NCI-H2081 treated with DMSO at 0.1 percent for 48 hours (cell line): ENCODE measurements at places on chromosomes 3 and 15.

DNA sequence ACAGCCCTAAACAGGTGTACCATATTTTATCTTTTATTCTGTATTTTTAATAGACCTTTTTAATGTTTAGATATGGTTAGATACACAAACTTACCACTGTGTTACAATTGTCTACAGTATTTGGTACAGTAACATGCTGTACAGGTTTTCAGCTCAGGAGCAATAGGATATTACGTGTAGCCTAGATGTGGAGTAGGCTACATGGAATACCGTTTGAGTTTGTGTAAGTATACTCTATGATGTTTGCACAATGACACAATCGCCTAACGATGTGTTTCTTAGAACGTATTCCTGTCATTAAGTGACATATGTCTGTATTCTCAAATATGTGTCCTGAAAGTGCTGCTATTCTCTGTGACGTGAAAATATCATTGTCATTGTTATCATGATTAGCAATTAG, 62.6 kb downstream of the MFSD1 start:
- DNase-seq = no peak

- DNase-seq = no peak
Observed at GRCh38 chr15:75203017-75203907, 1.6 kb downstream of the C15orf39 start.

DNA sequence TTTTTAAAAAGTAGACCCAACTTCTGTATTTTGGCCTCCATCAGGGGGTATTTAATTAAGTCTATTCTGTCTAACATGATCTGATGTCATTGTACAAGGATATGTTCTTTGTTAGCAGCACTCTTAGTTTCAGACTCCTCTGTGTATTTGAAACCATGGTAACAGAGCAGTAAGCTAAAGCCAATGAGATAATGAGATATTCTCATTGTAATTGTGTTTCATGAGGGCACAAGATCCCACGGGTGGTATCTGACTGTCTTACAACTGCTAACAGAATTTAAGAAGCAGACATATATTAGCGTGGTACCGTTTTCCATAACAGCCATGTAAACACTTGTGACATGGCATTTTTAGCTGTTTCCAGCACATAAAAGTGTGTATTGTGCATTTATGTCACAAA, 251.2 kb upstream of the VEPH1 start:
- DNase-seq = no peak

DNA sequence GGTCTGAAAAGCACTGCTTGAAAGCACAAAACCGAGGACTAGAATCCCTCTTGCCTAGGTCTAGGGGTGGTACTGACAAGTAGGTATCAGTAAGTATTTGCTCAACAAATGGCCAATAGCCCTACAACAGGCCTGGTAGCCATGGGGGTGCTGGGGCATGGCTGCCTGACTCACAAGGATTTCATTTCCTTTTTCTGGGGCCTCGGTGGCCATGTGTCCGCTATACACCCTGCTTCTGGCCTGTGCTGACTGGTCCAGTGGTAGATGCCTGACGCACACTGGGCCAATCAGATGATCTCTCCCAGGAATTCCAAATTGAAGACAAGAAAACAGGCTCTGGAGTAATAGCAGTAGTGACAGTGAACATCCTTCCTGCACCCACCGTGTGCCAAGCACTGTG, 29.4 kb downstream of the MELTF start:
- DNase-seq = no peak

DNA sequence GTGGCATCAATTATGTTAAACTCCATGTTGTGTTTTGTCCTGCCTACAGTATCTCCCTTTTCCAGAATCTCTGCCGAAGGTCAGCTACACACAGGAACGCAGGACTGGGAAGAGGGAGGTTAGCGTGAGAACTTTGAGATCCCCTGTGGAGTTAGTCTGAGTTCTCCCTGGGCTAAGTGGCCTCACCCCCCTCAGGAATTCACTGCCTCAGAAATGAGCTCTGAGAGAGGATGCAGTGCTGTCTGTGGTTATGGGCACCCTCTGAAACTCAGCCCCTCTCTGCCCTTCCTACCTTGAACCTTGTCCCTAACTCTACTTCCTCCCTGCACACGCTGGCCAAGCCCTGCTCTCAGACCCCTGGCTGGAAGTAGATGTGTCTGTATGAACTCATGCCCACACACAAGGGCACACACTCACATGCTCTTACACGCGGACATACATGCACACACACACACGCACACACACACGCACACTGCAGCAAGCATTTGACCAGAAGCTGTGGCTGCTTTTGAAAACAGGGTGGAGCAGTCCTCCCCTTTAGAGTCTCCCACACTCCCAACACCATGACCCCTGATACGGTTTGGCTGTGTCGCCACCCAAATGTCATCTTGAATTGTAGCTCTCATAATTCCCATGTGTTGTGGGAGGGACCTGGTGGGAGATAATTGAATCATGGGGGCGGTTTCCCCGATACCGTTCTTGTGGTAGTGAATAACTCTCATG, 5.3 kb upstream of the VIPR1 start:
- DNase-seq = no peak

DNA sequence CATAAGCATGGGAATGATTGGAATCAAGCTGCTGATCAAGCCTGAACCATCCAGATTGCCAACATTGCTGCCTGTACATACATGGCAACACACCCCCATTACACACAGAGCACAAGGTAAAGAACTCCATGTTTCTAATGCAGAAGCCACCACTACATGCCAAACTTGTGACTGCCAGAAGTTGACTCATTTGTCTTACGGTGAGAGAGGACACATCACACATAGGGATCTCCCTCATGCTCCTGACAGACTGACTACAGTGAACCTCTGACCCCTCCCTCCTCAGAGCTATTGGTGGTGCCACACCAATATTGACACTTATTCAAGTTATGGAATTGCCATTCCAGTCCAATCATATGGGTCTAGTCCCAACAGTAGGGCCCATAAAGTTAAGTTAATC, 42.3 kb downstream of the EFHB start:
- no peak for DNase-seq

GRCh38 chr3:18499301-18499700, 74.2 kb upstream of the SATB1 start:
- DNase-seq = no peak

GRCh38 chr15:63986185-63986680, 60.1 kb downstream of the DAPK2 start:
- DNase-seq = no peak
